ENCODE measurements at places on chromosomes 6 and 20.

DNA sequence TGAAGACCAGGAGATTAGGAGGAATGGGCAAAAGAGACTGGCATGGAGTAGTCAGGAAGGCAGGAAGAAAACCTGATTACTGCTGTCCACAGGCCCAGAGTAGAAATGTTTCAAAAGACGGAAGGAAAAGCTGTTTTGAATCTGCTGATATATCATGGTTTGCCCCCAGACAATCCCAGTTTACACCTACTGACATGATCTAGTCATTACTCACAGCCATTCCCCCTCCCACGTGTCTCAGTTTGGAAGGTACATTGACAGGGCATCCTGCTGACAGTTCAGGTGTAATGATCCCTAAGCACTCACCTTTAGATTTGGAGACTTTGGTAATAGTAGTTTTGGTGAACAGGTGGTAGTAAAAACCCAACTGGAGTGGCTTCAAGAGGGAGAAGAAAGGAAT is 9.8 kb upstream of the TXNDC5 start:
- DNase-seq, result no peak

DNA sequence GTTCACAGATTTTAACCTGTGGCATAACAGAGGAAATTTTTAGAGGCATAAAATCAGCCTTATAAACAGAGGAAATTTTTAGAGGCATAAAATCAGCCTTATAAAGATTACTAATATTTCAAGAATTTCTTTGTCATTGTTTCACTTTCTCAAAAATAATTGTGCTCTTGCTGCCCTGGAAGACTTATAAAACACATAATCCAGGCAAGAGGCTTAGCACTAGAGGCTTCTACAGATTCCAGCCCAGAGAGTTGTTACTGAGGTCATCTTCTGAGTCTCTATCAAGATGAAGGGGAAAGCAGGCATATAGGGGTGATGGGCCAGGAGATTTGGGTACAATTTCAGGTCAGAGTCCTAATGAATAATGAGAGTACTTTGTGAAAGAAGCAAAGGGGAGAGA is 85.7 kb downstream of the RFPL4B start:
- DNase-seq, result no peak

DNA sequence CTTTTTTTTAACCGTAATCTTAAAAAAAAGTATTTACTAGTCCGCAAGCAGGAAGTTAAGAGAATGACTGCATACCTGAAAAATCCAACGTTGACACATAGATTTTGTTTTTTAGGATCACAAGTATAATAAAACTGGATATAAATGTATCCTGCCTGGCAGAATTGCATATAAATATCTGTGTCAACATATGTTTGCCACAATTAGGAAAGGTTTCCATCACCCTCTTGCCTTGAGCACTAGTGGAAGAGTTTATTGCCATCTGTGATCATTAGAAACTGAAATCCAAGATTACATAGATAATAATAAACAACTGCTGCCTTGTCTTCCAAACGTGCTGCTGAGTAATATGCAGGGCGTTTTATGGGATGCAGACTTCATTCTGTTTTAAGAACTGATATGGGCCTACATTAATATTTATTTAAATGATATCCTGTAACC is 27.9 kb downstream of the PLEKHG1 start:
- DNase-seq, result no peak

DNA sequence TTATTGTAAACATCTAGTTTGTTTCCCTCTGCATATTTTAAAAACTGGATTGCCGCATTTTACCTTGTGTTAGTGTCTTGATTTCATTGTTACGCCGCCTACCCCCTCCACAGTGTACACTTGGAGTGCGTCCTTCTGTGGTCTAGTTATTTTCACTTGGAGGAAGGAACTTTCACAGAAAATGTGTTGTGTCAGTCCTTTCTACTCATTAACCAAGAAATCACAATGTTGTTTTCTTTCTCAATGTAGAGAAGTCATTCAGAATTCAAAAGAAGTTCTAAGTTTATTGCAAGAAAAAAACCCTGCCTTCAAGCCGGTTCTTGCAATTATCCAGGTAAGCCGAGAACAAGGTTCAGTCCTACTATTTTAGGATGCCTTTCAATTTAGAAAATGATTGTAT is 10.3 kb downstream of the MTHFD1L start:
- no peak for DNase-seq

DNA sequence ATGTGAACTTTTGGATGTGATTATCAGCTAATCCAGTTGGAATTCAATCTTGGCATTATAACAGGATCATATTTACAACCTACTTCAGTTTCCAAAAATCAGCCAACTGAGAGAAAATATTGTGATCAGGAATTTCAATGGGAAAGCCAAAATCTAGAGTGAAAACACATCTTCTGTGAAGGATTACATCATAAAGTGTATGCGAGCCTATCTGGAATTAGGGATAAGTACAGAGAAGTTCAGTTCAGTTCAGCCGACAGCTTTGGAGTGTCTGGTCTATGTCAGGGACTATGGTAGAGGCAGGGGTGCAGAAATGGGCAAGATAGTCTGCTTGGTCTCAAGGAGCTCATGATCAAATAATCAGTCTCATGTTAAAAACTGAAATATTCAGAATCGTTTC is 12.3 kb upstream of the PRIM2 start:
- no peak for DNase-seq

DNA sequence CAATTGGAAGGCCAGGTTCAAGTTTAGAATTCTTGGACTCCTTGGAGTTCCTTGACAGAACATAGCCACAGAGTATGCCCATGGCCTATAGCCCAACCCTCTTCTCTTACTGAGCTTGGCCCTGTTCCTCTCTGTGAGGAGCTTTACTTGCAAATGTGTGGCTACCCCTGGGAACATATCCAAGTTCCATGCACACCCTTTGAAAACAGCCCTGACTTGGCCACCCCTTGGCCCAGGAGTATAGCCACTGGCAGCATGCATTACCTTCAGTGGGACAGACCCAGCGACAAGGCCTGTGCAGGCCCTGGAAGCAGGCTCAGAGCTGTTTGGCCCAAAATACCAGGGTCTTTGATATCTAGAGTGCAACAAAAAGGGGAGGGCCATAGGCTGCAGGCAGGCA is 19.5 kb upstream of the MAS1 start:
- no peak for DNase-seq

DNA sequence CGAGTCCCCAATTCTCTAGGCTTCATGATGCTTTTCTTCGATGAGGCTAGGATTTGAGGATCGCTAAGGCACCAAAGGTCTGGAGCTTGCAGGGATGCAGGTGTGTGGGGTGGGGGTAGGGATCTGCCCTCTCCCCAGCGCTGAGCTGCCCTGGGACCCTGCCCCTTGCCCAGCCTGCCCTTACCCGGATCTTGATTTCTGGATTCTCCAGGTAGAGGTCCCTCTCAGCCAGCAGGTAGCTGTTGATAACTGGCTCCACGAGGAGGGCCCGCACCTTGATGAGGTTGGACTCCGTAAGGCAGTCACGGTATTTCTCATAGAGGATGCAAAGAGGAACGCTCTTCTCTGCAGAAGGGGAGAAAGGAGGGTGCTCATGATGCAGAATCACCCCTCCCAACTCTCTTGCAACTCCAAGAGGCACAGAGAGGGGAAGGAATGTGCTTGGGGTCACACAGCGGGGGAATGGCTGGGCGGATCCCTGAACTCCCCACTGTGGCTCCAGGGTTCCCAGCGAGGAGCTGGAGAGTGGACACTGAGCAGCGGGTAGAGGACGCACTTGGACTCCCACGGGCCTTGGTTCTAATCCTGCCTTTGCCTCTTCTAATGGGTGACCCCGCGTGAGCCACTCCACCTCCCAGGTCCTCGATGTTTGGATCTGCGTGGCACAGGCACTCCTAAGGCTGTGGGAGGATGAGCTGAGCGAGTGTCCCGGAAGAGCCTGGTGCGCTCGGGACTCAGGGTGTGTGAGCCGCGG is 32.7 kb downstream of the TGM2 start:
- DNase-seq, result no peak

GRCh38 chr20:11120431-11120830 is 446.6 kb upstream of the JAG1 start:
- no peak for DNase-seq

DNA sequence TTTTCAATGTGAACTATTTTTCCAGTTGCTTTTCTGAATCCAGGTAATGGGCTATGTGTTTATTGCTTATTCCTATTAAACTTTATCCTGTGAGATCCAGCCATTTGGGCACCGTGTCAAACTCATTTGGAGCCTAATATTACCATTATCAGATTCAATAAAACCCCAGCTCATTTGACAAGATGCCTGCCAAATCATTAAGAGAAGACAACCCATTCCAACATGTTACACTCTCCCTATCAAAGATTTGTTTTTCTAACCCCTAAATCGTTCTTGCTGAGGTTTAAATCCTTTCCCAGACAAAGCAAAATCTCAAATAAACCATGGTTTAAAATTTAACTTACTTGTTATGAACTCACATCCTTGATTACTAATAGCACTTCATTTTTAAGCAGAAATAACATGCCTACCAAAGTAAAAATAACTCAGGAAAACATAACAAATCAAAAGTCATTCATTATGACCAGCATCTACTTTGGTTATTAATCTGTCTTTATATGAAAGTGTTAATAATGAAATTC is 130.0 kb upstream of the TCF21 start:
- DNase-seq, result no peak

- no peak for DNase-seq
Measured at GRCh38 chr6:139713424-139713823, 339.0 kb upstream of the CITED2 start.

GRCh38 chr20:21564127-21564773 is 50.4 kb upstream of the NKX2-2 start:
- peak; percentile 83 for DNase-seq

GRCh38 chr6:12570461-12571030 is 146.0 kb upstream of the PHACTR1 start:
- DNase-seq, result no peak

- DNase-seq, result peak; percentile 37
Measured at GRCh38 chr20:3716195-3716834, 3.9 kb upstream of the SIGLEC1 start.

DNA sequence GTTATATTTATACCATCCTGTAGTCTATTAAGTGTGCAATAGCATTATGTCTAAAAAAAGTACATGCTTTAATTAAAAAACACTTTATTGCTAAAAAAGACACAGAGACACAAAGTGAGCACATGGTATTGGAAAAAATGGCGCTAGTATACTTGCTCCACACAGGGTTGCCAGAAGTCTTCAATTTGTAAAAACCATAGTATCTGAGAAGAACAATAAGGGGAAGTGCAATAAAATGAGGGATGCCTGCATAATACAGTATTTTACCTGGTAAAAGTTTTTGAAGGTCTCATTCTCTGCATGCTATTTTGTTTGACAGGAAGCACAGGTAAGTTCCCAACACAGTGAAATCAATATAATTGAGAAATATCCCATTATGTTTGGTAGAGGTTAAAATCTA is 1.6 kb downstream of the NOX3 start:
- no peak for DNase-seq

- no peak for DNase-seq
Measured at GRCh38 chr20:6733965-6734364, 33.5 kb upstream of the BMP2 start.

All from ACHN (cell line).